ENCODE measurements at places on chromosomes 6 and 20. TPM values are rescaled to one million over a fixed set of nuclear protein-coding genes. Genes with fewer than 3 reads are reported as not detected.
A peak's percentile ranks its signal among the peaks of the same experiment; 100 is the strongest.

DNA sequence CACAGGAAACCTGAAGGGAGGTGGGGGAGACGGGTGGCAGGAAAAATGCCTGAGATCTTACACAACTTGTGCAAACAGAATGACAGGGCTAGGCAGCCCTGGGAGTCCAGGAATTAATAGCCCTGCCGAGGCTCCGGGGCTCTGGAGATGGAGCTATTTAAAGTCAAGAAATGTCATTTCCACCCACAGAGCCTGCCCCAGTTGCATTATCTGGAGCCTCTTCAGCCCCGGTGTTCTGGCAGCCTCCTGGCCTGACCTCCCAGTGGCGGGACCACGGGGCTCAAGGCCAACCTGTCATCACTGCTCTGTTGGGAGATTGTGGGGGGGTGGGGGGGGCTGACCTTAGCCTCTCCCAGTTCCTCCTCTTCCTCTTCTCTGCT lies 28.5 kb upstream of the SCUBE3 start:
- peak; percentile 28 for DNase-seq

The SLCO4A1 gene
- polyA plus RNA-seq = 14.7 TPM

DNA sequence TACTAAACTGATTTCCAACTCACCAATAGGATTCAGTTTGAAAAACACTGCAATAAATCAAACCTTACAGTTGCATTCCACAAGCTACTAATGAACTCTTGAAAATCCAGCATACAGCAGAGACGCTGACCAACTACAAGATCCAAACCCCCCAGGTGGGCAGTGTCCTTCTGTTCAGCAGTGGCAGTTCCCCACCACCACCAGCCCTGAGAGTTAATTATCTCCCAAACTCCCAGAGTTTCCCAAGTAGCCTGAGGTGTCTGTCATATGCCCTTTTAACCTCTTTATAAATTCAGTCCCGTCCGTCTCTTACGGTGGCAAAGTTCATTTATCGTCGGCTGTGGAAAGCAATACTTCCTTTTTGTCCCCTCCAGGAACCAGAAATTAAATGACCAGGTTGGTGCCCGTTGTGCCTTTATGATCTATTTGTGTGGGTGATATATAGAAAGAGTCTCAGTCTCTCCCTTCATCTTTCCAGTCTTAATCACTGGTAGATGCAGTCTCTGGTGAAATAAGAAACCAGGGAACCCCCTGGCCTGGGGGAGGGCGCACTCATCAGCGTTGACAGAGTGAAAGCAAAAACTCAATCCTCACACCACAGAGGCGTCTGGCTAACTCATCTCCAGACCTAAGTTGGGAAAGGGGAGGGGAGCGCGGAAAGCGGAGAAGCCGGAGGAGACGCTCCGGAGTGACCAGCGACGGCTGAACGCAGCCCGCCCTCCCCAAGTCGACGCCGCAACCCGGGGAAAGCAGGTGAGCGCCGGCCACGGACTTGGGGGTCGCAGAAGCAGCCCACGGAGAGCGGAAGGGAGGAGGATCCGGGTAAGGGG lies 717 bp downstream of the MRPL14 start:
- DNase-seq = peak; percentile 41

- no peak for DNase-seq
These were observed 231.3 kb downstream of the TFAP2C start for GRCh38 chr20:56860413-56860812.

GRCh38 chr6:16736856-16737775 lies 24.1 kb downstream of the ATXN1 start:
- DNase-seq = no peak

- no peak for DNase-seq
These were observed 70.3 kb downstream of the HIVEP1 start for GRCh38 chr6:12082368-12082767.

DNA sequence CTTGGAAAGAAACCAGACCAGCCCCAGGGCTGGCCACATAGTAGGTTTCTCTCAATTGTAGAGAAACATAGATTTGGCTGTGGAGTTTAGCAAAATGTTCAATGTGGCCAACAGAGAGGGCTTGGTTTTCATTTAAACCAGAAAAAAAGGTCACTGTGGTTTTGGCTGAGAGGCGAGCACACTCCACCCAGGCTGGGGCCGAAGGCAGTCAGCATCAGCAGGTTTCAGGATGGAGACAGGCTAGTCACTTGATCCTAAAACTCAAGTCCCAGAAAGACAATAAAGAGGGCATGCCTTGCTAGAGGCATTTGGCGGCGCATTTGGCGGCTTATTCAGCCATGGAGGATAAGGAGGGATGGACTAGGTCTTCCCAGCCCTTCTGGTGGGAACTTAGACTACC lies 73.1 kb downstream of the PRND start:
- no peak for DNase-seq

GRCh38 chr6:158926414-158926813 lies 73.6 kb downstream of the RSPH3 start:
- DNase-seq = no peak

- no peak for DNase-seq
These were observed 24.0 kb upstream of the CTNNBL1 start for GRCh38 chr20:37669773-37670236.

The TSHZ2 gene
- 4.7 TPM for polyA plus RNA-seq

GRCh38 chr6:13766201-13766634 lies 48.1 kb downstream of the MCUR1 start:
- no peak for DNase-seq

- no peak for DNase-seq
These were observed 703 bp downstream of the EPHA7 start for GRCh38 chr6:93418408-93419303.

The IL17F gene
- polyA plus RNA-seq = not detected

DNA sequence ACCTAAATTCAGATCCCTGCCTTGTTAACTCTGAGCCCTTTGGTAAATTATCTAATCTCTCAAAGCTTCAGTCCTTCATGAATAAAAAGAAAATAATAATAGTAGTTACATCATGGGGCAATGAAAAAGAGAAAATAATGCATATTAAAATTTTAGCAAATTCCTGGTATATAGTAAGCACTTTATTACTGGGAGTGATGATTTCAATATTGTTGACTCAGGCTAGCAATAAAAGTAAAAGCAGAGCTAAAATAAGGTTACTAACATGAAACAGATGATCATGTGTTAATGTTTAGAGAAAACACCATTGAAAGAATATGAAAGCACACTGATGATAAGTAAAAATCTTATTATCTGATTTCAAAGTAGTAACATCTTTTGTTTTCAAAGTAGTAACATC lies 13.6 kb downstream of the GINS1 start:
- DNase-seq = no peak

The BCAS1 gene
- 145 TPM for polyA plus RNA-seq

- no peak for DNase-seq
These were observed 538.7 kb upstream of the ID4 start for GRCh38 chr6:19298421-19298820.

DNA sequence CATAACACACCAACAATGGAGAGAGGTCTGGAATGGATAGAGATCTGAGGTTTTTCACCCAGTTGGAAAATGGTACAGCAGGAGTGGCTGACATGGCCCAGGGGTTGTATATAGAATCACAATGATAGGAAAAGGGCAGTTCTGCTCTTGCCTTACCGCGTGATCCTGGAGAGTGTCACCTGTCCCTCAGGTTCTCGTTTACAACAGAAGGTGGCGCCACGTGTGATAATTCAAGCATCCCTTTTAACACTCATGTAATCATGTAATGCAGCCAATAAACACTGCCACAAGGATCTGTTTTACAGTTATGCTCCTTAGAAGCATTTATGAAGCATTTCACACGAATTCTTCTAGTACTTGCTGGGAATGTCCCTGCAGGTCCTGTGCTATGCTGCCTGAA lies 12.9 kb upstream of the WFDC2 start:
- DNase-seq = peak; percentile 70

The GCNT2 gene
- polyA plus RNA-seq = 4.5 TPM

DNA sequence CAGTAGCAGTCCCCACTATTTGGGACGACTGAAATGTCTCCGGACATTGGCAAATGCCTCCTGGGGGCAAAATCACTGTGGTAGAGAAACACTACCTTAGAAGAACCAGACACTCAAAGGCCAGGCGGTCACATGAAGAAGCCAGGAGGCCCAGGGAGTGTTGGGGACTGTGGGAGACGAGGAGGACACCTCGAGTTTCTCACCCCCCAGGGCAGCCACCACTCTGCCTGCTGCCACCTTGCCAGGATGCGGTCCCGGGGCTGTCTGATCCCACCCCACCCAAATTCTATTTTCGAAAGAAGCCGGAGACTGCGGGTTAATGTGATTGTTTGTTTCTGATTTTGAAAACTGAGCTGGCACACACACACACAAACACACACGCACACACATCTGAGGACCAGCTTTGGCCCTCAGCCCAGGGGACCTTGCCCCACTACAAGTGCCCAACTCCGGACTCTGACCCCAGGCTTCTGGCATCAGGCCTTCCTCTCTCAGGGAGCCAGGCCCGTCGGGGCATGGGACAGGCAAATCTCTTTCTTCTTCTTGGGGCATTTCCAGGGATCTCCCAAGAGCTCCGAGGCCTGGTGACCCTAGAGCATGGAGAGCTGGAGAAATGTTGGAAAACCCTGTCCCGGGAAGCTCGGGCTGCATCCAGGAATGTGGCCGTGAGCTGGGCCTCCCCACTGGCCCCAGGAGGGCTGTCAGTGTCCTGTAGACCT lies 187.5 kb upstream of the PMEPA1 start:
- DNase-seq = no peak

GRCh38 chr6:24720131-24720603 lies 1.2 kb upstream of the C6orf62 start:
- DNase-seq = peak; percentile 85

- DNase-seq = peak; percentile 84
These were observed 223.4 kb upstream of the FOXA2 start for GRCh38 chr20:22807646-22808244.

The CCN5 gene
- polyA plus RNA-seq = 8.2 TPM
